ENCODE measurements at places on chromosomes 5 and 9.

GRCh38 chr5:74916831-74917710, 50.9 kb upstream of the FAM169A start:
- DNase-seq: peak; percentile 46

DNA sequence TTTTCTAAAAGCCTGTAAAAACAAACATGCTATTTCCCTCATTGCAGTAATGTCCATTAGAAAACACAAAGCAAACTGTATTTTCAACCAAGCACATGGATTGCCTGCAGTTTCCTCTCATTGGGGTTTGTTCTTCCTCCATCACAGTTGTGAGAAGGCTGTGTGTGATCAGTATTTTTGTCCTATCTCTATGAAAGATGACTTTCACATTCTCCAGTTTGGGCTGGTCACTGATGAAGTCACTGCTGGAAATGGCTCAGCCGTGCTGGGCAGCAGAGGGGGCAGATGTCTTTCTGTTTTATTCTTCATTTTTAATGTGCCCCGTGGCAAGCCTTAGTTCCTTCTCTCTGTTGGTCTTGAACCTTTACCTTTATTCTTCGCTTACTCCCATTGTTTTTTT, 288.9 kb upstream of the MPDZ start:
- no peak for DNase-seq

DNA sequence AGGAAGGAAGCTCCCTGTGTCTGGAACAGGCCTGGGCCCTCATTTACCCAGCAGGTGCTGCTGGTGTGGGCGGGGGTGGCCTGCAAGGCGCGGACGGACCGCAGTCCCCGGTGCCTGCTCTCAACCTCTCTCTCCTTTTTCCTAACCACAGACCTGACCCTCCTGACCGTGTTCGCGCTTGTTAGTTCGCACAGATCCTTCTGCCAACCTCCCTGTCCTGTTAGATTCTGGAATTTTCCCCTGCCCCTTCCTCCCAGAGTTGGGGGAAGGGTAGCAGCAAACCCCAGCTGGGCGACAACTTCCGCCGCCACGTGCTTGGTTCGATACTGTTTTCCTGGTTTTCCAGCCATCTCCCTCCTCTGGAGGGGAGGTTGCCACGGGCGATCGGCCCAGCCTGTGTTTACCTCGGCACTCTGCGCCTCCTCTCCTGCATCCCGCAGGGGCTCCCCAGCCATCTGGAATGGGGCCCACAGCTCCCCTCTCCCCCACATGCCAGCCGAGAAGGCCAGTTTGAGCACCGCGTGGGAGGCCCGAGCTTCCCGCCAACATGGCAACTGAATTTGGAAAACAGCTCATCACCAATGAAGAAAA, 70.8 kb upstream of the UNC5A start:
- no peak for DNase-seq

- no peak for DNase-seq
Measured at GRCh38 chr9:71120501-71121247, 747 bp downstream of the TRPM3 start.

DNA sequence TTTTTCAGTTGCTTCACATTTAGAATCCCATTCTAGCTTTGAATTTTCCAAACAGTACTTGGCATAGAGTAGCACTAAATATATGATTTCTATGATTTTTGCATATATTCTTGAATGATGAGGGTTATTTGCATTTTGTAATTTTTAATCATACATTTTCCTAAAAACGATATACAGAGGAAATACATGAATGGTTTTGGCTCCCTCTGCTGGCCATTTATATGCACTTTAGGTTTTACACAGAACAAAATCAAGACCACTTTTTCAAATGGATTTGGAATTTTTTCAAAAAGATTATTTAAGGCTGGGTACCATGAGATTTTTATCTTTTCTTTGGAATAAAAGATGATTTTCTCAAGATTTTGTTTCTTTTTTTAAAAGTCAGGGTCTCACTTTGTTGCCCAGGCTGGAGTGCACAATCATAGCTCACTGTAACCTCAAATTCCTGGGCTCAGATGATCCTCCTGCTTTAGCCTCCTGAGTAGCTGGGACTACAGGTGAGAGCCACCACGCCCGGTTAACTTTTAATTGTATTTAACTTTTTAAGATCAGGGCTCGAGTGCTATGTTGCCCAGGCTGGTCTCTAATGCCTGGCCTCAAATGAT, 16.7 kb upstream of the COMMD10 start:
- DNase-seq: peak; percentile 67

- no peak for DNase-seq
Measured at GRCh38 chr5:104755806-104756205, 1193.2 kb upstream of the NUDT12 start.

DNA sequence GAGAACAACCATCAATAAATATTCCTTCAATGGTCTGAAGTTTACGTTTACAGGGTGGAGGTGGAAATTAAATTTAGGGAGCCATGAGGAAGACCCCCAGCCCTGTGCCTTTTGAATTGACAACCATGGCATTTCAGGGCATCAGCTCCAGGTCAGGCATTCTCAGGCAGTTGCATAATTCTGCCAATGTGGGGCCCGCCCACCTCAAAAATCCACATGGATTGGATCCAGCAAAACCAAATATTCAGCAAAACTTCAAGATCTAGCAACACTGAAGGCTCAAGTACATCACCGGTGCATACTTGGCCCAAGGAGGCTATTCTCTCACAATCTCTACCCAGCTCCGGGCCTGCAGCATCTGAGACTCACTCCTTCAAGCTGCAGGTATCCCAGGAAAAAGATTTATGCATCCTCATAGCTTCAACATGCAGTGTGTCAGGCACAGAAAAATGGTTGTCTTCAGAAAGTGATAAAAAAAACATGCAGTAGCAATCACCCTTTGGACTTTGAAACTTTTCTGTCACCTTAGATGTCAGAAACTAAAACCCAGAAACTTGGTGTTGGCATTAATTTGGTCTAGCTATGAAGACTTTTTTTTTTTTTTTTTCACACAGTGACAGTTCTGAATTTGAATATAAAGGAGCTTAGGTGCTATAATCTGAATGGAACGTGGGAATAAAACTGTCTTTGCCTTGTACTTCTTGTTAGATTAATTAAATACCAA, 21.4 kb upstream of the ANXA2R start:
- DNase-seq: no peak

DNA sequence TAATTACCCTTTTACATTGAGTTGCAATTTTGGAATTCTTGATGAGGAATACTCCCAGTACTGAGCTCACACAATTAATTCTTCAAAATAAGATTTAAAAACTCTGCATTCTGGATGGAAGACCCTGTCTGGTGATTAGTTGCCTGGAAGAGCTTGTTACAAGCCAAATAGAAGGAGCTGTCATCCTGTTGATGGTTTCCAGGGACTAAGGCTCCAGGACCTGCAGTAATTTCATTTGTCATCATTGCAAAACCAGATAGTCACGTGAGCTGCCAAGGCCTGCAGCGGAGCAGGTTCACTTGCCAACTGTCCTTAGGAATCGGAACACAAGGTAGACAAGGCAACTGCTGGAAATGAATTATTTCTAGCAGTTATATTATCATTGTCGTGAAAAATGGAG, 597.7 kb downstream of the CCDC171 start:
- DNase-seq: peak; percentile 66

DNA sequence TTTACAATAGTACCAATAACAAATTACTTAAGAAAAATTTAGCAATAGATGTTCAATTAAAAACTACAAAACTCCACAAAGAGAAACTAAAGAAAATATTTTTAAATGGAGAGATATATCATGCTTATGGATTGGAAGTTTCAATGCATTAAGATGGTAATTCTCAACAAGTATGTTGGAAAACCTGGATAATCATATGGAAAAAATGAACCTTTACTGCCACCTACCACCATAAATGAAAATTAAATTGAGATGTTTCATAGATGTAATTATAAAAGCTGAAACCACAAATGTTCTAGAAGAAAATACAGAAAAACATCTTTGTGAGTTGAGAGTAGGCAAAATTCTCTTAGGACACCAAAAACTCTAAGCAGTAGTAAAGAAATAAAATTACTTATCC, 121.7 kb downstream of the ANKRD18B start:
- DNase-seq: no peak

DNA sequence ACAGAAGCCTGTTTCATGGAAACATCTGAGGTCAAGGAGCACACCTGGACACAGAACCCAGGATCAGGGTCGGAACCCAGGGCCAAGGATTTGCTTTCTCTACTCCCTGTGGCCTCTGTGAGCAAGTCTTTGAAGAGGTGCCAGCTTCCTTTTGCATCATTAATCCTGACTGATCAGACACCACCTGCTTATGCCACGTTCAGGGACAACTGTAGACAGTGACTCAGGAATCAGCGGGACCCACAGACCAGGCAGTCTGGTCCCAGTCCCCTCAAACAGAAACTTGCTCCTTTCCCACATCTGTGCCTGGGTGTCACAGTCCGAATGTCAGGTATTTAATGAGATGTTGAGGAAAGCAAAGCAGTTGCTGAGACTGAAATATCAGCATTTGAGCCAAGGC, 154.8 kb downstream of the SGCD start:
- DNase-seq: peak; percentile 18

- no peak for DNase-seq
Measured at GRCh38 chr5:76683816-76684731, 31.9 kb upstream of the F2R start.

DNA sequence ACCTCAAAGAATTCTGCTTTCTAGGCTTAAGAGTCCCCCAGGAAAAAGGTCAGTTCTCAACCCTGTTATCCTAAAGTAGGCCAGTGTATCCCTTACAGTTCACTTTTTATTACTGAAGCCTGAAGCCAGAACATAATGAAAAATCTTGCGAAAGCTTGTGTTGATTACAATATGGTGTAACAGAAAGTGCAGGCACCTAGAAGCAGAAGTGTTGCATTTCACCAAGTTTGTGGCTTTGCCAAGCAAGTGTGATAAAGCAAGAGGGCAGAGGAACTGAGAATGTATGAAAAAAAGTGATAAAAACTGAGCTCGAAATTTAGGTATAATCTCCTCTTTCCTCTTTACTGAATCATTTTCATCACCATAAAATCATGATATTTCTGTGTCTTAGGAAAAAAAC, 26.2 kb downstream of the AGTPBP1 start:
- DNase-seq: no peak

DNA sequence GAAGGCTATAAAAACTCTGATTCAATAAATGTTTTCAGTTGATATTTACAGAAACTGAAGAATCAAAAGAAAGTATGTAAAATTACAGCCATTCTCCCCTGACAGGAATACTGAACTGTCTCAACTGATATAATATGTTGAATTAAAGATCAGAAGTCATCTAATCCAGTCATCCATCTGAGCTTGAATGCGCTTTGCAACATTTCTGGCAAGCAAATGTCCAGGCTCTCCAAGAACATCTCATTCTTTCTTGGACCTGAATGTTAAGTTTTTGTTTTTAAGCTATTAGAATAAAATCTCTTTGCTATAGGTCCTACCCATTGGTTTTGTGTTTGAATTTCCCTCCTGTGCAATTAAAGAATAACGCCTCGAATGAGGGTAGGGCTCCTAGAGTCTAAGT, 120.5 kb downstream of the MPDZ start:
- DNase-seq: no peak

GRCh38 chr5:143117821-143118220, 285.7 kb downstream of the NR3C1 start:
- no peak for DNase-seq
